SJSA1 (cell line): ENCODE measurements at places on chromosomes 1 and 21. TPM values are rescaled to one million over a fixed set of nuclear protein-coding genes. Genes with fewer than 3 reads are reported as not detected.

DNA sequence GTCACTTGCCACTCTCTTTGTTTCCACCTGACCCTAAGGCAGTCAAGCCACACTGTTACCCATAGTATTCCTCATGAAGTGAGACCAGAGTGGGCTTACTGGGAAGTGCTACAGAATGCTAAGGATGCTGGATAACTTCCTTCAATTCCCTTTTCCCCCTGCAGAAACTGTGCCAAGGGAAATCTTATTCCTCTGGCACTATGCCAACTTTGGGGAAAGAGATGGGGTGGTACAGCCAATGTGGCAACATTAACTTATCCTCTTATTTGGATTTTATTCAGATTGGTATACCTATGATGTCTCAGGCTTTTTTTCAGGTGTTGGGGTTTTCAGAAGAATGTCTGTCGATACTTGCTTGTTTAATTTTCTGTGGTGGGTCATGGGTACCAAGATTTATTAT lies 599.4 kb upstream of the PBX1 start:
- DNase-seq: no peak

DNA sequence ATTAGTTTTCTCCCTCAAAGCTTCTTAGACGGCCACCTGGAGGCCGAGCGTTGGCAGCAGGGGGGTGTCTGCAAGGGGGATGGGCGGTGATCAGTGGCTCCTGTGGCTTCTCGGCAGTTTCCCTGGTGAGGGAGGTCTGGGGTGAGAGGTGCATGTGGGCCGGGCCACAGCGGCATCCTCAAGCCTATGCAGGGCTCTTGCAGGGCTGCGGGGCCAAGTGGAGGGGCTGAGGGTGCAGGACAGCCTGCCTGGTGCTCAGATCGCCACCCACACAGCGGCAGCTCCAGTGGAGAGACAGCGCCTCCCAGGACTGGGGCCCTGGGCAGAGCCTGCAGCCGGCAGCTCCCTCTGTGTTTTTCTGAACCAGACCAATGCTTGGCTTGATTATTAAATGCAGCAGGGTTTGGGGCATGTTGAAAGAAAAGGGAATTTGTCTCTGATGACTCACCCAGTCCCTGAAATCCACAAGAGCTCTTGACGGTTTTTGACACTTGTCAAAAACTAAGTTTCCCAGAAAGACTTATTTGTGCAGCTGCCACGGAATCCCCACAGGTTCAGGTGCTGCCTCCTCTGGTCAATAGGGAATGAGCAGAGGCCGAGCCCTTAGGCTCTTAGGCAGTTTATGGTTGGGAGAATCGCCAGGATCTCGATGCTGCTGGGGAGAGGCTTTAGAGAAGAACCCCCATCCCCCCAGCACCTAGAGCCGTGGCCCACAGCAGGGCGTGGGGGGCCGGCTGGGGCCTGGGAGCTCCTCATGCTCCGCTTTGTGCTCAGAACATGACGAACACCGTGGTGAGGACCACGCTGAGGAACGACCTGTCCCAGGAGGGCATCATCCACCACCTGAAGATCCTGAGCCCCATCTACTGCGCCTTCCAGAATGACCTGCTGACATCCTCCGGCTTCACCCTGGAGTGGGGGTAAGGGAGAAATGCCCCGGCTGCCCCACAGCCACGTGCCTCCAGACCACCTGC lies 54.7 kb downstream of the UMODL1 start:
- DNase-seq: peak; percentile 46

DNA sequence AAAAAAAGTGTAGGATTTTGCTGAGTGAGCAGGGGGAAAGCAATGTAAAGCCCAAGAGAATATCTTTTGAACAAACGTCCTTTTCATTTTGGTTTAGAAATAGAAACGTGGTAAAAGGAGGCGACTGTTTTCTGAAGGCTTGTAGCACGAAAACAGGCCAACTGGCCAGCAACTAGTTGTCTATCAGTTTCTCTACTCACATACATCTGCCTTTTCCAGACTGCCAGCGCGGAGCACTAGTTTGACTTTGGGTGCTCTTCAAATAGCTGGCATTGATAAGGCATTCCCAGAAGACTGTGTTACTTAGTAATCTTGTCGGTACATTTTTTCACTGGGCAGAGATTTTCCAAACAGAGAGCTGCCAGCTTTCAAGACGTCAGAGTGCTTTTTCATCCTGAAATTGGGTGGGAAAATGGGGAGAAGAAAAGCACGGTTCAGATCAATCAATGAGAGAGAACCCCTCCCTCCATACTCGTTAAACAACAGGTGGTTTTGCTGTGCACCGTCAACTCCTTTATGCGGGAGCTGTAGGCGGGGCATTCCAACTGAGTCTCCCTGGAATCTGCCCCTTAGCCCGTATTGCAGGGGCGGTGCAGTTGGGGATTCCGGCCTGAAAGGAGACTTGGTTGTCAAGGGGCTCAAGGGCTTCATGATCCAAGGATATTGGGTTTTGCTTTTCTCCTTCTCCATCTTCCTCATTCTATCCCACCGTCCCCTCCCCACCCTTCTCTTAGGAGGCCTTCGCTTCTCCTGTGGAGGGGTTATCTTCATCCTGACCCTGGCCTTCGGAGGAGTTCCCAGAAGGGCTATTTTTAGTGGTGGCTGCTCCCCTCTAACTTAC lies 884 bp upstream of the LRRC8C start:
- DNase-seq: no peak

DNA sequence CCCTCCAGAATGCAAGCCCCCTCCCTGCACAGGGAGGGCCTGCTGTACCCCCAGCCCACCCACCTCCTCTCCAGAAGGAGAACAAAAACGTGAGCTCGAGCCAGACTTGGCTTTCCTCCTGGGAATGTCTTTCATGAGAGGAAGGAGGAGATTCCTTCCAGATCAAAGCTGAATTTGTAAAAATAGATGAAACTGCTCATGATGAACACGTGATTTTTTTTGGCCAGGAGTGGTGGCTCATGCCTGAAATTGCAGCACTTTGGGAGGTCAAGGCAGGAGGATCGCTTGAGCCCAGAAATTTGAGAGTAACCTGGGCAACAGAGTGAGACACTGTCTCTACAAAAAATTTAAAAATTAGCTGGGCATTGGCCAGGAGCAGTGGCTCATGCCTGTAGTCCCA lies 21.8 kb downstream of the GPR157 start:
- DNase-seq: no peak

- no peak for DNase-seq
Observed at GRCh38 chr1:229554886-229555621, 3.5 kb downstream of the ABCB10 start.

- no peak for DNase-seq
Observed at GRCh38 chr1:107378866-107379265, 238.0 kb downstream of the NTNG1 start.

GRCh38 chr1:246343937-246344336 lies 163.1 kb downstream of the SMYD3 start:
- DNase-seq: no peak

DNA sequence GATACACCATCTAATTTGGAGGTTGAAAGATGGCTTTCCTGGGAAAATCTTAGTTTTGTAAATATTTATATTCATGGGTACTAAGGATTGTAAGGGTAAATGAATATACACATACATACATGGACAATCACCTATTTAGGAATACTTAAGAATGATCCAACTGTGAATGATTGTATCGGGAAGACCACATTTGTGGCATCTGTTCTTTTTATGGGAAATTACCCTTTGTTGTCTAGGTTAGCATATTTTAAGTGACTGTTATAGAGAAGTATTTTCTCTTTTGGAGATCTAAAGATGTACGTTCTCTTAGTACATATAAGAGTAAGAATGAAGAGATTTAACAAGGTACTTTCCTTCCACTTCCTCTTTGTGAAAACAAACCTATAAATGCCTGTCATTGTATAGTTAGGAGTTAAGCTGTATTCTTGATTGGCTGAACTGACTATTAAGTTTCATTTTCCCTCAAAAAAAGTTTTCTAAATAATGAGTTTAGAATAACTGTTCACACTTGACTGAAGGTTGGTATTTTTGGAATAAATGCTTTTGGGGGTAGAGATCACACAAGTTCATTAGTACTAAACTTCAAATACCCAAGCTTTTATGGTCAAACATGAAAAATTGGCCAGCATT lies 26.7 kb downstream of the SNX7 start:
- no peak for DNase-seq

DNA sequence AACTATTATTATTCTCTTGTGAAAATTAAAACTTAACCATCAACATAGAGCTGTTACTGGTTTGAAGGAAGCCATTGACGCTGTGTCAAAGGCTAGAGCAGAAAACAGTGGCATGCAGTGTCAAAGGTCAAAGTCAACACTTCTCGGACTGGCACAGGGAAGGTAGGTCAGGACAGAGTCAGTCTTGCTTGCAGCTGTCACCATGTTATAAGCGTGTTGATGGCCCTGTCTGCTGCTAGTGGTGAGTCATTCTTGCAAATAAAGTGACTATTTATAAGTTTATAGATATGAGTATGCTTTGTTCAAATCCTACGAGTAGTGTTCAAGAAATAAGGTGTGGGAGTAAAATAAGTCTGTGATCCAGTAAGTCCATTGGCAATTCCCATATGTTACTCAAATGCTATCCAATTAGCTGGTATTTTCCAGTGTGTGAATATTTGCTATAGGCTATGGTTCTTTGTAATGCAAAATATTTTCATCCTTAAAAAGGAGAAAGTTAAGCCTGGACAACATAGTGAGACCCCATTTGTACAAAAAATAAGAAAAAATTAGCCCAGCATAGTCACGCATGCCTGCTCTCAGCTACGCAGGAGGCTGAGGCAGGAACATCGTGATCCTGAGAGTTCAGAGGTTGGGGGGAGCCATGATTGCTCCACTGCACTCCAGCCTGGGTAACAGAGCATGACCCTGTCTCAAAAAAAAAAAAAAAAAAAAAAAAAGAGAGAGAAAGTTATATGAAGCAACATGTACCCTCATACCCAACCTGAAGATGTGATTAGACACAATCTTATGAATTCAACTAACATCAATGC lies 26.3 kb upstream of the TINAGL1 start:
- no peak for DNase-seq

DNA sequence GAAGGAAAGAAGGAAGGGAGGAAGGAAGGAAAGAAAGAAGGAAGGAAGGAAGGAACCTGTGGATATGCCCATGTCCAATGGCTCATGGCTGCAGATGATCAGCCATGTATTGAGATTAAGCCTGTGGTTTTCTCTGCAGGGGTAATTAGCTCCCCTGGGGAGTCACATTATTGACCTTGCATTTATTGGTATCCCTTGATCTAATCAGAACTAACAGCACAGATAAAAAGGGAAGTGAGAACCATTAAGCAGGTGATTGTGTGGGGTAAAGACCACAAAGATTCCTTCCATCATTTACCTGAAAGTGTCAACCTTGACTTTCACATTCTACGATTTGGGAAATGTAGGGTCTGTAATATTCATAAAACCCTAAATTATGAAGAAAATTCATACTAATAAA lies 390.7 kb downstream of the BRINP2 start:
- DNase-seq: no peak

- no peak for DNase-seq
Observed at GRCh38 chr21:36347962-36348328, 27.9 kb downstream of the MORC3 start.

- DNase-seq: no peak
Observed at GRCh38 chr1:36476945-36477344, 5.8 kb downstream of the CSF3R start.

- no peak for DNase-seq
Observed at GRCh38 chr1:228147151-228147693, 2.5 kb upstream of the GJC2 start.

DNA sequence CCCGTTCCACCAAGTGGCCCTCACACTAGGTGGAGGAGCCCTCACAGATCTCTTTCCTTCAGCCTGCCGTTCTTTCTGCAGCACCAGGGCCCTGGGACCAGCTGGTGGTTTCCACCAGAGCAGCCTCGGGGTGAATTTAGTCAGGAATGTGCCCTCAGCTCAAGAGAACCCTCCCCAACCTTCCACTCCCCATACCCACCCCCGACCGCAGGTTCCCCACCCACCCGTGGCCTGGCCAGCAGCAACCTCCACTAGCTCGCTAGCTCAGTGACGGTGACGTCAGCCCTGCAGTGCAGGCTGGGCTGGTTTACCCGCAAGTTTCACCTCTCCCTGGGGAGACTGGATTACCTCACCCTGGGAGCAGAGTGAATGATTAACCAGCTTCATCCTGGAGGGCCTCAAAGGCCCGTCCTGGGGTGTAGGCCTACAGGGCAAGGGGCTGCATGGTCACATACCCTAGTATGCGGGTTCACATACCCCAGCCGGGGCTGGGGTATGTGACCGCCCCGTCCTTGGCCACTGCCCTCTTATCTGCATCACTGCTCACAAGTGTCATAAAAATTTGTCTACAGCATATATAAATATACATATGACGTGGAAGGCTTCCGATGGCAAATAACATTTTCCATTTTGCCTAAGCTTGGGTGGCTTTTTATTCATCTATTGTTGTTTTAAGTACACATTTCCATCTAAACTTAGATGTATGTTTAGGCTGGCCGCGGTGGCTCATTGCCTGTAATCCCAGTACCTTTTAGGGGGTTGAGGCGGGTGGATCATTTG lies 24.5 kb downstream of the ELF3 start:
- peak; percentile 99 for DNase-seq

- DNase-seq: no peak
Observed at GRCh38 chr1:9808459-9808858, 15.3 kb downstream of the CLSTN1 start.

DNA sequence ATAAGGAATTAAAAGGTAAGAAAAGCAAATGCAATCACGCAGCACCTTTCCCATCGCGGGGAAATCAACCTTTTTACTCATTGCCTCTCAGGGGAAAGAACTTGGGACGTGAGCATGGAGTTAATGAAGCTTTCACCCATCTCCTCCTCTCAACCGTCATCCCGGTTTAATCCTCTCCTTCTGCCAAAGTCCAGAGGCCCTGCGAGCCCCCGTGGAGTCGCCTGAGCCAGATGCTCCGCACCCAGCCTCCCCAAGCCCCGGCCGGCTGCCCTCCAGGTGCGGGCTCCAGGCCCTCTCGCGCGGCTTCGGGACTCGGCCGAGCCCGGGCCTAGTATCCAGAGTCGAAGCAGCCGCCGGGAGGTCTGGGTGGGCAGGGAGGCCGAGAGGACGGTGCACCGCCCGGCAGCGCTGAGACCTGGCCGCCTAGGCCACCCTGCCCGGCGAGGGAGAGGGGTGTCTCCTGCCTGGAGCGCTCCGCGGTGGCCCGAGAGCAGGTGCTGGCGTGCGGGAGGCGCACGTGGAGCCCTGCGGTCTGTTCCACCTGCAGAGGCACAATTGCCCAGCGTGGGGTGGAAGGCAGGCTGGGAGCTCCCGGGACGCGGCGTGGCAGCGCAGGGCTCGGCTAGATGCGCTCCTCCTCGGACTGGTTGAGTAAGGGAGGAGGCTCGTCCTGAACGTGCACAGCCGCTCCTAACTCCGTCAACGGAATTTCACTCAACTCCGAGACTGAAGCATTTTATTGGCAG lies 218.5 kb downstream of the SDCCAG8 start:
- no peak for DNase-seq

GRCh38 chr1:14891991-14892390 lies 261.6 kb upstream of the TMEM51 start:
- DNase-seq: no peak

Gene OR2T11
- not detected in 2 replicates for total RNA-seq

Gene SORT1
- total RNA-seq: 7.7 and 11.2 TPM in 2 replicates

Gene PRR9
- not detected in 2 replicates for total RNA-seq
